Activated gamma-delta T cell treated with anti-CD3 and anti-CD28 coated beads, Interleukin-2, amount 50 U/mL, for 16 hours (primary cell): ENCODE measurements at places on chromosomes 1 and 21.

GRCh38 chr1:117020526-117021156 is 19.1 kb downstream of the CD101 start:
- DNase-seq: no peak

- DNase-seq: no peak
Observed at GRCh38 chr1:2166254-2166653, 28.3 kb downstream of the FAAP20 start.

GRCh38 chr1:75136921-75137641 is 2.9 kb downstream of the LHX8 start:
- DNase-seq: no peak

DNA sequence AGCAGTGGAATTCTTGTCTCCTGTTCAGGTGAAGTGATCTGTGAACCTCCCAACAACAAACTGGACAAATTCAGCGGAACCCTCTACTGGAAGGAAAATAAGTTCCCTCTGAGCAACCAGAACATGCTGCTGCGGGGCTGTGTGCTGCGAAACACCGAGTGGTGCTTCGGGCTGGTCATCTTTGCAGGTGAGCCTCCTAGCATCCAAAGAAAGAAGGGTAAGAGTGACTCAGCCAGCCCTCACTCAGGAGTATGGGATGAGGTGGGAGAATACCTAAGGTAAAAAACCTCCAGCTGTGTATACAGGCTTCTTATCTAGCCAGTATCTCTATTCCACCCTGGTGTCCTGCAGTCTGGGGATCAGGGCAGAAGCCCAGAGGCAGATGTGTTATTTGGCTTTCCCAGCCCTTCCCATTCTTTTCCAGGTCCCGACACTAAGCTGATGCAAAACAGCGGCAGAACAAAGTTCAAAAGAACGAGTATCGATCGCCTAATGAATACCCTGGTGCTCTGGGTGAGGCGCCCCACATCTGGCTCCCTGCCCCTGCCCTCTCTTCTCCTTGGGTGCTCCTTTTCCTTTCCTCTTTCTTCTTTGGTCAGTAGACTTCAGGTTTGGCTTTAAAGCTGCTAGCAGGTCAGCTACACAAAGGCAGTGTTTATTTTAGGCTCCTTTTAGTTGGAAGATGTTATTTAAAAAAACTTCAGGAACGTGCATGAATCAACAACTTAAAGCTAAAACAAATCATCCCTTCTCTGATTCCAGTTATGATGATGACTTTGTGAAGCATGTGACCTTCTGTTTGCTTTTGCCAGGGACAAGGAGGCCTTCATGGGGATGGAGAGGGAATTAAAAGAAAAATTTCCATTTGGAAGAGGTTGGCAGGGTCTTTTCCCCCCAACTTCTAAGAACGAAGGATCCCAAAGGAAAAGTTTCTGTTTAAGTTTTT is 9.0 kb downstream of the ATP8B2 start:
- DNase-seq: no peak

GRCh38 chr1:156368157-156368658 is 803 bp upstream of the RHBG start:
- DNase-seq: no peak

DNA sequence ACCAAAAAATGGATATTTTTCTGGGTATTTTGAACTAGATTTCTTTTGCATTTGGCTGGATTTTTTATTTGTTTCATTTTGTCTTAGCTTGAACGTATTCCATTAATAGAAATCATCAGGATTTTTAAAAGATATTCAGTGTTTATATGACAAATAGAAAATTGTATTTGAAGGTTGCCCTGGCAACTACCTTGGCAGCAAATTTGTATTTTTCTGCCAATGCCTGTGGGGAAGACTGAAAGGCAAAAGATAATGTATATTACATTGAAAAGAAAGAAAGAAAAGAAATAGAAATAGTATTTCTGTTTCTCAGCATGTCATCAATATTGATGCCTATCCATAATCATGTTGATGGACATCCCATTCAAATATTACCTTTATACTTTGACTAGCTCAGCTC is 16.8 kb downstream of the VCAM1 start:
- no peak for DNase-seq

DNA sequence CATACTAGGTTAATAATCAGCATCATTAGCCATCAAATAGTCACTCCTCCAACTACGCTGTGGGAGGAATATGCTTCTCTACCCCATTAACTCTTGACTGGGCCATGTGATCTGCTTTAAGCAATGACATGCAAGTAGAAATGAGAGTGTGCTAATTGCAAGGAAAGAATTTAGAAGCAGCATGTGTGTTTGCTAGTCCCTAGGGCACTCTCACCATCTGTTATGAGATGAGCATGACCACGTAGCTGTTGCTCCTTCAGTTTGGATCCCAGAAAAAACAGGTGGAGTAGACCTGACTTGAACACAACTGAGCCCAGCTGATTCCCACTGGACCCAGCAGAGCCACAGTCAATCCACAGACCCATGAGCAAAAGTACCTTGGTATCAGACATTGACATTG is 19.7 kb upstream of the RGS7 start:
- no peak for DNase-seq

- DNase-seq: no peak
Observed at GRCh38 chr1:118485757-118486156, 300.7 kb upstream of the SPAG17 start.
